ENCODE measurements at places on chromosomes 3 and 15. TPM values are rescaled to one million over a fixed set of nuclear protein-coding genes. Genes with fewer than 3 reads are reported as not detected.

DNA sequence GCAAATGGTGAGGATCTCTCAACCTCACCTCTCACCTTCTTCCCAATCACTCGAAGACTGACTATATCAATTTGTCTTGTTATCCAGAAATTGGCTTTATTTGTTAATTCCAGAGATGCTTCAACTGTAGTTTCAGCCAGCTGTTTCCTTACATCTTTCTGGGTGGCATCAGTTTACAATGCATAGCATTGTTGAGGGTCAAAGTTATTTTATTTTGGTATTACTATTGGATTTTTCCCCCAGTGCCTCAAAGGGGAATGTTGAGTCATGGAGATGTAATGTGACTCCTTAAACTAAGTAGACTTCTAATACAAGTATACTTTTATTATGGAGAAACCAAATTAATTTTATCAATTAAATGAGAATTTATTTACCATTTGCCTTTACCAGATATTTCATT is 351.6 kb downstream of the TIGIT start:
- H3K4me3 ChIP-seq: no peak overlapping the region
- no peak overlapping the region for H3K27ac ChIP-seq
- no peaks in the 10 kb centered on the region for H3K4me1 ChIP-seq
- no peak for DNase-seq

Gene SUMF1
- total RNA-seq: 10.6 TPM

- H3K27ac ChIP-seq: no peak overlapping the region
- H3K36me3 ChIP-seq: no peaks in the 10 kb centered on the region
- H3K4me3 ChIP-seq: no peak overlapping the region
- no peaks in the 10 kb centered on the region for H3K27me3 ChIP-seq
- H3K4me1 ChIP-seq: no peaks in the 10 kb centered on the region
These were observed 190.7 kb downstream of the MAGI1 start for GRCh38 chr3:65848024-65848423.

Gene SERINC4
- total RNA-seq: 0.17 TPM

DNA sequence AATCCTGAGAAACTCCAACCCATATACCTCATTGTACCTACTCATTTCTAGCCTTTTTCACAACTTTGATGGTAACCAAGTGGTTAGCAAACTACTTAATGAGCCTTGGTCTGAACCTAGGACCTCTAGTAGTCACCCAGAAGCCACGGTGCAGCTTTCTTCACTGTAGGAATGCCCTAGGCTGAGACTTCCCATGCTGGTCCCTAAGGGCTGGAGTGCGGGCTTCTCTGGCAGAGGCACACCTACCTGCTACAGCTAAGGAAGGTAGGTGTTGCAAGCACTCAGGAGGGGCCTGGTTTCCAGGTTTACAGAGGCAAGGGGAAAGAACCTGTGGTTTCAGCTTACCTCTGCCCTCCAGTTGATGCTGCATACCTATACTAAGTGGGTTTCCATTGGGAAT is 65.4 kb downstream of the DHX30 start:
- DNase-seq: no peak
- H3K27ac ChIP-seq: no peak overlapping the region
- H3K27me3 ChIP-seq: no peaks in the 10 kb centered on the region
- H3K36me3 ChIP-seq: peaks cover 83% of the 10 kb centered on the region
- no peak overlapping the region for H3K4me3 ChIP-seq
- no peaks in the 10 kb centered on the region for H3K4me1 ChIP-seq

DNA sequence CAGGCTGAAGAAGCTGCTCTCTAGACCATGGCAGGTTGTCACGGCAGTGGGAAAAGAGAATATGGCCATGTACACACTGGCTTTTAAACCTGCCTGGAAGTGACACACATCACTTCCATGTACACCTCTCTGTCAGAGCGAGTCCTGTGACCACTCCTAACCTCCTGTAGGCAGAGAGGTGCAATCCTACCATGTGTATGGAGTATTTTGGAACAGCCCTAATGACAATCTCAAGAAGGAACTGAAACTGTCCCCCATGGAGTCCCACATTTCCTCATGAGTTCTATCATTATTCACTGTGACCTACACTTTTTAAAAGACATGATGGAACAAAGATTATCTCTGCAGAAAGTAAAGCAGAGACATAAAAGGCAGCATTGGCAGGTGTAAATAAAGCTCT is 153.4 kb upstream of the PFN2 start:
- H3K4me3 ChIP-seq: no peak overlapping the region
- H3K27me3 ChIP-seq: no peaks in the 10 kb centered on the region
- no peak overlapping the region for H3K27ac ChIP-seq
- H3K36me3 ChIP-seq: no peaks in the 10 kb centered on the region
- peaks cover 9% of the 10 kb centered on the region for H3K4me1 ChIP-seq
- DNase-seq: no peak

DNA sequence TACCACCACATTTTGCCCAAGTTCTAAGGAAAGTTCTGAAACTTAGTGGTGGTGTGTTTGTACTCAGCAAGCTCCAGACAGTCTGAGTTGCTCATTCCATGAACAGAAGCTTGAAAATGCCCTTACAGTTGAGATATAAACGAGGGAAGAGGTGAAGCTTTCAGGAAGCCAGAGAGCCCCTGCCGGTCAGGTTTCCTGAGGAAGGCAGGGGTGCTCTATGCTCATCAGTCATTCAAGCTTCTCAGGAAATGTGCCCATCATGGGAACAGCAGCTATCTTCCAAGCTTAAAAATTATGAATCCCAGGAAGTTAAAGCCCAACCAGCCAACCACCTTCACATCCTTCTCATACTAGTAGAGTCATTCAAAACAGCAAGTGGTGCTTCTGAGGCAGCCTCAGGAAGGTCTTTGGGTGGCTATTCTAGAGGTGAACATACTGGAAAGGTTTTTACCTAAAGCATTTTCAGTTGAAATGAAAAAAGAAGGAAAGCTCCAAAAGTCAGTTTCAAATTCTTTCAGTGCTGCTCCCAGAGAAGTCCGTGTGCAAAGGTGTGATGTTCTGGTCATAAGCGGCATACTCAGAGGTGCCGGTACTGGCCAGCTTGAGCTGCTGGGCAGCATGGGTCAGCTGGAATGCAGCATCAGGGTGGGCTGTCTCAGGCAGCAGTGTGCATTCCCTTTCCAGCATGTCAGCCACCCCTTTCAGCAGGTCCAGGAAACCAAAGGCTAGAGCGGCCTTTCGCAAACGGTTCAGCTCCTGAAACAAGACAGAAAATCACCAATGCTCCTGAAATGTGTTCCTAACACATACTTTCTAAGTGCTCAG is 31.8 kb downstream of the INTS14 start:
- H3K27me3 ChIP-seq: no peaks in the 10 kb centered on the region
- 0 out of 2 replicates have a peak, but pooled peaks cover 3% of the 10 kb centered on the region for H3K4me1 ChIP-seq
- DNase-seq: no peak
- H3K4me3 ChIP-seq: no peak overlapping the region

- no peak for DNase-seq
- peaks cover 7% of the 10 kb centered on the region for H3K36me3 ChIP-seq
- H3K4me1 ChIP-seq: no peaks in the 10 kb centered on the region
These were observed 46.6 kb downstream of the CPNE4 start for GRCh38 chr3:131988209-131988608.

- H3K4me3 ChIP-seq: peak within 1 kb of the TSS; percentile 94
- peak; percentile 88 for DNase-seq
- H3K27ac ChIP-seq: no peak within 1 kb of the TSS
- 0 out of 2 replicates have a peak, but pooled peaks cover 2% of the 10 kb centered on the region for H3K4me1 ChIP-seq
- H3K27me3 ChIP-seq: no peaks in the 10 kb centered on the region
- peaks cover 9% of the 10 kb centered on the region for H3K36me3 ChIP-seq
These were observed at the start of gene SNRK for GRCh38 chr3:43286115-43286840. Gene SNRK, plus strand, starts transcription at chr3:43286540. Its CDS starts 16,664 bp downstream, at chr3:43303204.

DNA sequence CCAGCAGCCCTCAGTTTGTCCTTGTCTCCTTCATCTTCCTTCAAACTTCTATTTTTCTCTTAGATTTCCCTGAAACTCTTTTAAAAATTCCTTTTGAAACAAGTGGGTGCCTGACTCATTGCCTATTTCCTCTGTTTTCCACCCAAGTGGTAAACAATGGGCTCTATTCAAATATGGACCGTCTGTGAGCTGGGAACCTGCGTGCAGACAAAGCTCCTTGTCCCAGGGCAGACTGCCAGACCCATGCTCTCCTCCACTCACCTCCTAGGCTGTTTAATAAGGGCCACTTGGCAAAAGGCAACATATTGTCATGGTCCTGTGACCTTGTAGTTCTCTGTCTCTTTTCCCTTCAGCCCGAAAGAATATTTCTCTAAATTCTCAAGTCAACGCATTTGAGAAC is 332.7 kb upstream of the THBS1 start:
- no peaks in the 10 kb centered on the region for H3K36me3 ChIP-seq
- H3K27ac ChIP-seq: no peak overlapping the region

Gene CAMKV
- 50.4 TPM for total RNA-seq

DNA sequence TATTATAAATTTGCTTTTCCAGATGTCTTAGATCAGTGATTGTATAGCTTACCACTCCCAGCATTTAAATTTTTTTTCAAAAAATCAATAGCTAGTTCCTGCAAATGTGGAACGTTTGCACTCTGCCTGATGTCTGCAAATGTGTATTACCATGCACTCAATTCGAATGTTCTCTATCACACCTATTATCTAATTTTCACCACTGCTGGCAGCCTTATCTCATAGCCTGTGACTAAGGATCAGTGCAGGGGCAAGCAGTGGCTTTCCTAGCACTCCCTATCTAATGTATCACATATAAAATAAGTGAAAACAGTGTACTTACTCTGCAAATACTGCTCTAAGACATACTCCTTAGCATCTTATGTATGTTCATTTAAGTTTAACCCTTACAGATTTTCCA is 196.3 kb upstream of the PLSCR5 start:
- H3K4me3 ChIP-seq: no peak overlapping the region
- no peaks in the 10 kb centered on the region for H3K4me1 ChIP-seq
- no peaks in the 10 kb centered on the region for H3K36me3 ChIP-seq

- H3K36me3 ChIP-seq: peaks cover 5% of the 10 kb centered on the region
- H3K27me3 ChIP-seq: no peaks in the 10 kb centered on the region
- H3K4me3 ChIP-seq: no peak overlapping the region
- peaks cover 9% of the 10 kb centered on the region for H3K4me1 ChIP-seq
These were observed 51.0 kb downstream of the ARNT2 start for GRCh38 chr15:80455051-80455648.

Gene ROPN1
- not detected for total RNA-seq

DNA sequence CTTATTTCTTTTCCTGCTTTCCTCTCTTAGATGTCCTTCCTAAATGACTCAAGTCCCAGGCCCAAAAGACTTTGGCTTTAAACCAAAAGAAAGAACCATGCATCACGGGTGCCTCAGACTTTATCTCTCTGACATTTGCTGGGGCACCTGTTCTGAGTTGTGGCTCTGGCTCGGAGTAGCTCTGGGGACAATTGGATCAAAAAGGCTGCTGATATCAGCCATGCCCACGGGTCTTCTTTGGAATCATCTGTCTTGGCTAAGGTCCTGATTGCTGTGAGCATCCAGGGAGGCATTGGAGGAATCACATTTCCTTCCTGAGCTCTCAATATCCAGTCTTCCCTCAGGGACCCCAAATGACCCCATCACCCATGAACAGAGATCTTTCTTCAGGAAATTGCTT is 59.9 kb downstream of the CLSTN2 start:
- H3K36me3 ChIP-seq: no peaks in the 10 kb centered on the region
- no peak overlapping the region for H3K27ac ChIP-seq
- H3K4me3 ChIP-seq: no peak overlapping the region

- H3K27me3 ChIP-seq: no peaks in the 10 kb centered on the region
- H3K27ac ChIP-seq: no peak overlapping the region
- no peak for DNase-seq
- H3K4me1 ChIP-seq: no peaks in the 10 kb centered on the region
These were observed 113.6 kb upstream of the SNTN start for GRCh38 chr3:63538919-63539318.

DNA sequence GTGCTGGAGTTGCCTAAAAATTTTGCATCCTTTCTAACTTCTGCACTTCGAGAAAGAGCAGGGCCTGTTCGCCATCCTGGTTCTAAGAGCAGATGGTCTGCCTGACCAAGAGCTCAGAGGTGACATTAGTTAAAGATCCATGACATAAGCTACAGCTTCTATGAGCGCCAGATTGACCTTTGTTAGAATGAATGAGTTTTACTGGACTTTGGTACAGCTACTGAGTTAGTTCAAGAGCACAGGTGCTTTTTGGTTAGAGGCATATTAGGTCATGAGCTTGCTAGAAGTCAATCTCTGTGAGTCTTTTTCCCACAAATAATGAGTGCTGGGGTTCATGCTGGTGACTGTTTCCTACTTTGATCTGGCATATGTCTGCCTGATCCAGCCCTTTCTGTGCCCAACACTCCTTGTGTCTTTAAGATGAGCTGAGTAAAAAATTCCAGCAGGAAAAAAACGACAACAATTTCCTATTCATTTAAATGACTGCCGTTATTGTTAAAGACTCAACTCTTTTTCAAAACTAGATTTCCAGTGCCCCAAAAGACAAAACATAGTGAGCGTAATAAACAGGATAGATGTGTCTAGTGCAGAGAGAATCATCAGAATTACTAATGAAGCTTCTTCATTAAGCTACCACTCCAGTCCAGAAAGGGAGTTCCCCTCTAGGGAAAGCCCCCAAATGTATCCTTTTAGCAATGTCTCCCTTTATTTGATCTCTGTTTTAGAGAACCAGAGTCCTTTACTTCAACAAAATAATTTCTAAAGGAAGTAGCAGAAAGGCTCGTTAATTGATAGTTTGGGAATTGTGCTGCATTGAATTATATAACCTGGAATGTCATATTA is 152.9 kb downstream of the SLCO3A1 start:
- peaks cover under 1% of the 10 kb centered on the region for H3K4me1 ChIP-seq
- no peak overlapping the region for H3K4me3 ChIP-seq
- H3K27me3 ChIP-seq: no peaks in the 10 kb centered on the region
- H3K27ac ChIP-seq: no peak overlapping the region
- H3K36me3 ChIP-seq: no peaks in the 10 kb centered on the region
- DNase-seq: no peak

Gene MCTP2
- 1.3 TPM for total RNA-seq

Gene KY
- not detected for total RNA-seq

GRCh38 chr15:99752556-99752955 is 19.3 kb upstream of the LYSMD4 start:
- H3K4me1 ChIP-seq: no peaks in the 10 kb centered on the region
- H3K4me3 ChIP-seq: no peak overlapping the region
- H3K27ac ChIP-seq: no peak overlapping the region
- no peaks in the 10 kb centered on the region for H3K27me3 ChIP-seq
- no peaks in the 10 kb centered on the region for H3K36me3 ChIP-seq

GRCh38 chr15:69392352-69392751 is 21.8 kb upstream of the KIF23 start:
- H3K27ac ChIP-seq: no peak overlapping the region
- H3K4me3 ChIP-seq: no peak overlapping the region
- no peak for DNase-seq
- no peaks in the 10 kb centered on the region for H3K36me3 ChIP-seq

Gene OSTN
- total RNA-seq: 0.09 TPM

GRCh38 chr15:63551400-63551799 is 45.8 kb upstream of the FBXL22 start:
- H3K4me3 ChIP-seq: no peak overlapping the region
- H3K27me3 ChIP-seq: no peaks in the 10 kb centered on the region
- no peak overlapping the region for H3K27ac ChIP-seq
- H3K36me3 ChIP-seq: no peaks in the 10 kb centered on the region

Data from H9 (cell line).